ENCODE measurements at places on chromosomes 13 and 19. TPM values are rescaled to one million over a fixed set of nuclear protein-coding genes. Genes with fewer than 3 reads are reported as not detected.

The KIR2DL1 gene
- total RNA-seq, result not detected

The MPHOSPH8 gene
- total RNA-seq, result 44.9 TPM

The GJA3 gene
- not detected for total RNA-seq

- no peaks in the 10 kb centered on the region for H3K4me1 ChIP-seq
- no peak overlapping the region for H3K27ac ChIP-seq
- no peaks in the 10 kb centered on the region for H3K27me3 ChIP-seq
- no peaks in the 10 kb centered on the region for H3K36me3 ChIP-seq
Measured at GRCh38 chr13:75173457-75174356, 308.3 kb downstream of the TBC1D4 start.

DNA sequence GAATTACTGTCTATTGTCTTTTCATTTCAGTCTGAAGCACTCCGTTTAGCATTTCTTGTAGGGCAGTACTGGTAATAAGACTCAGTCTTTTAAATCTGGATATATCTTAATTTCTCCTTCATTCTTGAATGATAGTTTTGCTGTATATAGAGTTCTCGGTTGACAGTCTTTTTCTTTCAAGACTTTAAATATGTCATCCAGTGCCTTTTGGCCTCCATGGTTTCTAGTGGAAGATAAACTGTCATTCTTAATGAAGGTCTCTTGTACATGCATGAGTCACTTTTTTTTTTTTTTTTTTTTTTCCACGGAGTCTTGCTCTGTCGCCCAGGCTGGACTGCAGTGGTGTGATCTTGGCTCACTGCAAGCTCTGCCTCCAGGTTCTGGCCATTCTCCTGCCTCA lies 27.2 kb upstream of the ZDHHC20 start:
- no peak overlapping the region for H3K4me3 ChIP-seq
- H3K27ac ChIP-seq, result no peak overlapping the region
- H3K36me3 ChIP-seq, result no peaks in the 10 kb centered on the region
- no peaks in the 10 kb centered on the region for H3K4me1 ChIP-seq

GRCh38 chr19:1902923-1903322 lies 2.3 kb upstream of the ADAT3 start:
- H3K27ac ChIP-seq, result peak overlapping the region; percentile 21
- peaks cover 5% of the 10 kb centered on the region for H3K4me1 ChIP-seq
- H3K4me3 ChIP-seq, result no peak overlapping the region
- no peak for DNase-seq
- H3K36me3 ChIP-seq, result no peaks in the 10 kb centered on the region
